RKO (cell line): ENCODE measurements at places on chromosomes 3 and 15.
A peak's percentile ranks its signal among the peaks of the same experiment; 100 is the strongest.

DNA sequence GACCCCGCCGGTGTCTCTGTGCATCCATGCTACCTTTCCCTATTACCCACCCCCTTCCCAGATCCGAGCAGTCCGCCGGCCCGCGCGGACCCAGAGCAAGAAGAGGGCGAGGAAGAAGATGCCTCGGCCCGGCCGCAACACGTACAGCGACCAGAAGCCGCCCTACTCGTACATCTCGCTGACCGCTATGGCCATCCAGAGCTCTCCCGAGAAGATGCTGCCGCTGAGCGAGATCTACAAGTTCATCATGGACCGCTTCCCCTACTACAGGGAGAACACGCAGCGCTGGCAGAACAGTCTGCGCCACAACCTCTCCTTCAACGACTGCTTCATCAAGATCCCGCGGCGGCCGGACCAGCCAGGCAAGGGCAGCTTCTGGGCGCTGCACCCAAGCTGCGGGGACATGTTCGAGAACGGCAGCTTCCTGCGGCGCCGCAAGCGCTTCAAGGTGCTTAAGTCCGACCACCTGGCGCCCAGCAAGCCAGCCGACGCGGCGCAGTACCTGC lies 788 bp downstream of the FOXB1 start:
- no peak for DNase-seq

GRCh38 chr15:95170561-95171380 lies 939.4 kb downstream of the MCTP2 start:
- no peak for DNase-seq

- DNase-seq = peak; percentile 59
These were observed 44.8 kb downstream of the CYP11A1 start for GRCh38 chr15:74322558-74323180.

GRCh38 chr3:172288651-172289050 lies 159.6 kb downstream of the GHSR start:
- no peak for DNase-seq

DNA sequence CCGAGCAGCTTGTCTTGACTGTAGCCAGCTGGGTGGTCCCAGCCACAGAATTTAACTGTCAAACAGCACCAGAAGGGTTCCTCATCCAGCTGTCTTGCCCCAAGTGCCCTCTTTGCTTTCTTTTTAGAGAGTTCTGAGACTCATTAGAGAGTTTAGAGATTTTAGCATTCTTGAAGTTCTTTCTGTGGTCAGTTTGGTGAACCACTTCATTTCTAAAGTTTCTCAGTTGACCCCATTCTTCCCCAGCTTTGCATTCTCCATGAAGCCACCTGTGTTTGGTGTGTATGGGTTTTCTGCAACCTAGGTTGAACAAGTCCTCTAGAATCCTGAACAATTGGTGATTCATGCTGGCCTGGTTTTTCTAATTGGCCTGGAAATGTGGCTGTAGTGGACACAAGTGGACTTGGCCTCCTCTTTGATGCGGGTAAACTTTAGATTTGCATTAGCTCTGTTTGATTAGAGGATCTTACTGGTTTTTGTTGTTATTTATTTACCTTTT lies 33.7 kb downstream of the FLNB start:
- no peak for DNase-seq

- no peak for DNase-seq
These were observed 153.2 kb downstream of the MEIS2 start for GRCh38 chr15:36947035-36947719.

DNA sequence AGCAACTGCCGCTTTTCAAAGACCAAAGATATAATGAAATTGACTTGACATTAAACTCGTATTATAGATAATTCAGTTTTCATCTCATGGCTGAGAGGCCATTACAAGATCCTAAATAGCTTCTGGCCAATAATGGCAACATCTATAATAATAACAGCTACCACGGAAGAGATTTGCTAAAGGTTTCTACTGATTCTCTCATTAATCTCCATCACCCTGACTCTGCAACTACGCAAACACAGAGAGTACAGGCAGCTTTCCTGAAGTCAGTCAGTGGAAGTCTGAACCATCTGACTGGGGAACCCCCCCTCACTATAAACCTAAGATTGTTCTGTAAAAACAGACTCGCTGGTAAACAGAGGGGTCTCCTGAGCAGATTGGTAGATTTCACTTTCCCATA lies 257.1 kb downstream of the MAGI1 start:
- no peak for DNase-seq

GRCh38 chr3:45988804-45989203 lies 6.8 kb downstream of the FYCO1 start:
- DNase-seq = peak; percentile 74

DNA sequence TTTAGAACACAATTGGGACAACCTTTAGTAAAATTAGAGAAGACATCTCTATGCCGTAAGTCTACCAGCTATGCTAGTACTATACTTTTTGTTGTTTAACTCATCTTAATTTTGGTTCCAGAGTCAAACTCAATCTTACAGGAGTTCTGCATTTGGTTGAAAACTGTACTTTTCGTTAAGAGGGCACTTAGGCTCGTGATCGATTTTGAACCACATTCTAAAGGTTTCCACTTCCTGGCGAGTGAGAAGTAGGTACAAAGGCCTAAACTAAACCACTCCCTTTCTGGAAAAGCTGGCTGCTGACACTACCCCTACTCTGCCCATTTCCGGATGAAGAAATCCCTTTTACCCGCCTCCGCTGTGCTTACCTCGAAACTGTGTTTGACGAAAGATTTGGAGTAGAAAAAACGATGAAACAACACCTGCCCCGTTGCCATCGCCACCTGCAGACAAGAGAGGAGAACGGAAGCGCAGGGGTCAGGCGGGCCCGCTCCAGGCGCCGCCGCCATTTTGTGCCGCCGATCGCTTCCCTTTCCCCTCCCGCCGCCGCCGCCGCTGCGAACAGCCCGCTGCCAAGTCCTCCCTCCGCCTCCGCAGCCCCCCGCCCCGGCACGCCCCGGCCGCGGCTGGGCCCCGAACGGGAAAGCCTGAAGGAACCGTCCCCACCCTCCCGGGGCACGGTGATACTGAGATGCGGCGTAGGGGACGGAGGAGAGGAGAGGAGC lies 748 bp downstream of the CCNL1 start:
- DNase-seq = peak; percentile 62

DNA sequence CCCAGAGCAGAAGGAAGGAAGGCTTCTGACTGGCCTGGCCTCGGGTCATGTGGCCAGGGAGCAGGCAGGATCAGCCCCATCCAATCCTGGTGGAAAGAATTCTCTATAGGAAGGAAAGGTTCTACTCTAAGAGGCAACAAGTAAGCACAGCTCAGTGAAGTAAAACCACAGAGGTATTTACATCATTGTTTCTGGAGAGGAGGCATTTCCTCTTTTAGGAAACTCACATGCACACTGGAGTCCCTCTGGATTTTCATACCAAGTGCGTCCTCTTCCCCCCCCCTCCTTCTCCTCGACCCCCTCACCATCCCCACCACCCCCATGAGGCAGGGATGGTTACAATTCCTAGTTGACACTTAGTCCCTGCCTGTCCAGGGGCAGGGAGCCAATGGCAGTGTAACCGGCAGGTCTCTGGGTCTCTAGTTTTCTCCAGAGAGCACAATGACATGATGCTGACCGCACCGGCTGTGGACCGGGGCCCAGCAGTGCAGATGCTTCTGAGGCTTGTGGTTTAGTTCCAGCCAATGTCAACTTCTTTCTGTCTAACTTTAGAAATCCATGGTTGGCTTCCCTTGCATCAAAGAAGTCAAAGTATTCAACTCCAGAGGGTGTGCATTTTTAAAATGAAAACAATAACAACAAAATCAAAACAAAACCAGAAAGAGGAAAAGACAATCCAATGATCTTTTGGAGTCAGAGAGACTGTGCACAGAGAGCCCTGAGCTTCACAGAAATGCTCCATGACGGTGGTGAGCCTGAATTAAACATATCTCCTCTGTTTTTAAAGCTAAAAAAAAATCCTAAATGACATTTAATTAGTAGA lies 230.3 kb upstream of the TLE3 start:
- DNase-seq = no peak

DNA sequence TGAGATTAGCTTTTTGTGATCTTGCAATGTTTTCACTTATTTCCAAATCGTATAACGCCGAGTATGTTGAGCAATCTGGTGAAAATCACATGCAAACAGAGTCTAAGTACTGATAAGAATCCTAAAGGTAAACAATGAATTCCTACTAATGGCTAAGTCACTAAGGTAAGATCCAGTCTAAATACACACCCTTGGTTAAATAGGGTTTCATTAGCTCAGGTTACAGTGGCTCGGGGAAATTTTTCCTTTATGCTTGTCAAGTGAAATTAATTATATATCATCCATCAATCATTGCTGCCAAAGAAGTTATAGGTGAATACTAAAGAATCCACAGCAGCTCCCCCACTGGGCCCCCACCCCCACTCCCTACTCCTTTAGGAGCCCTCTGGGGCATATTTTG lies 139.3 kb downstream of the SOX2 start:
- no peak for DNase-seq

- no peak for DNase-seq
These were observed 43.9 kb downstream of the UBE3A start for GRCh38 chr15:25394898-25395297.

GRCh38 chr15:90141646-90142045 lies 39.4 kb upstream of the IDH2 start:
- no peak for DNase-seq

DNA sequence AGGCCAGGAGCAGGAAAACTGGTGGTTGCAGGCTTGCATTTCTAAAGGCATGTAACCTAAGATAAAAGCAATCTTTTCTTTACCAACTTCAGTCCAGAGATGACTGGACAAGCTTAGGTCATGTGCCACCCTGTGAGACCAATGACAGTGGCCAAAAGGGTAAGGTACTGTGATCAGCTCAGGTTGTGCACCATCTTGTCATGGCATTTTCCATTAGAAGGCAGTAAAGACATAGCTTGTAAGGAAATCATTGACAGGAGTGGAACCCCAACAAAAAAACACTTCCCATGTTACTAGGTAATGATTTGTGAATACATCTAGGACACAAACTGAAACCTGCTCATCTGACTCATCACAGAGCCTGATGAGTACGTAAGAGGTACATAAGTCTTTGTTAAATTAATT lies 35.2 kb downstream of the SSR3 start:
- no peak for DNase-seq

DNA sequence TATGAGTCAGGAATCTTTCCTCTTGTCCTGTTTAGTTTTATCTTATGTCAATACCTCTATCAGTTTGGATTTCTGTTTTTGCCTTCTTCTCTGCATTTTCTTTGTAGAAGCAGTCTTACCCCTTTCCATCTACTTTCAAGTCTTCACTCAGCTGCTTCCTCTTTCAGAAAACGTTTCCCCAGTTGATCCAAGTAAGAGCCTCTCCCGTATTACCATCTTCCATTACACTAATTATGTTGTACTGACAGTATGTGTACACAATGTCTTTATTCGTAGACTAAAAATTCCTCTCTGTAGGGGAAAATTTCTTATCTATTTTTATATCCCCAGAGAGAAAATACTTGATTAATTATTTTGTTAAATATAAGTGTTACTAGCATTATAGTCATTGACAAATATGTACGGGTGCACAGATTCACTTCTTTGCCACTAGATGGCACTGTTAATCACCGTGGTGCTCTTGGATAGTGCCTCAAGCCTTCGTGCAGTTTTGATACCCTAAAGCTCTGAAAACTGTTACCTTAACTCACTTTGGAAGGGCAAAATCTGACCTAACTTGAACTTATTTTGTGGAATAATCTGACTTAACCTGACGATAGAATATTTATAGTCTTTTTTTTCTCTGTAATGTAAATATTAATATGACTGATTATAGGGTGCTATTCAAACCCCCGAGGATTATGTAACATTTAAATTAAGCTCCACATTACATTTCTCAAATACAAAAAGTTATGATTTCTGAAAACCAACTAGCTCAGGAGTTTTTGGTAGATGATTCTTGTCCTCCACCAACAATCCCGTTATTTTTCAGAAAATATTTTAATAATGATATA lies 74.2 kb upstream of the POU1F1 start:
- DNase-seq = peak; percentile 78

GRCh38 chr3:66224220-66224619 lies 3.4 kb downstream of the SLC25A26 start:
- no peak for DNase-seq

- DNase-seq = no peak
These were observed 79.7 kb upstream of the CGNL1 start for GRCh38 chr15:57296473-57297162.

DNA sequence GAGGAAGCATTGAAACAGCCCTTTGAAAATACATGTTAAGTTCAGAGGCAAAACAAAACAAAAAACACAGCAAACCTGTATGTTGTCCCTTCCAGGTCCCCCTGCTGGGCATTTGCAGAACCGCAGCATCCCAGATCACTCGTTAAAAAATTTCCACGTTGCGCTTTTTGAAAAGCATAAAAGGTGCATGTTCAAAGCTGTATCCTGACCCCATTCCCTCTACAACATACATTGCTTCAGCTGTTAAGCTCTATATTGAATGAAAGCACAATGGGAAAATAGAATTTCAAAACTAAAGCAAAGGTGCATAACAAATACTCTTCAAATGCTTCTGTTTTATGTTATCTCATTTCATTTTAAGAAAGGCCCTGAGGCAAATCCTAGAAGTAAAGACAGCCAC lies 328.3 kb downstream of the THSD4 start:
- peak; percentile 50 for DNase-seq

GRCh38 chr15:76930831-76931396 lies 635 bp upstream of the RCN2 start:
- DNase-seq = peak; percentile 34

DNA sequence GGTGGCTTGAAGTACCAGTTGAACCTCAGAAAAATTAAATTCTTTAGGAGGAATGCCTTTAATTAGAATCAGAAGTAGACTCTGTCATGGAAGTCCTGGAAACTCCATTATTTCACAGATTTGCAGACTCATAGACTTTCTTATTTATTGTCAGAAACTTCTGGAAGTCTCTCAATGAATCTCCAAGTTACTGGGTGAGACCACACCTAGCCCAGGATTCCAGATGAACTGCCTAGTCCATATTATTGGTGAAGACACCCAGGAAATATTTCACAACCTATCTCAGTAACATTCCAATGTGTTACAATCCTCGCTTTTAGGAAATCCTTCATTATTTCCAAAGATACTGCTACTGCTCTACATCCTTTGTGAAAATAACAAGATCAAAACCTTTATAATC lies 6.5 kb upstream of the THBS1 start:
- no peak for DNase-seq

GRCh38 chr3:98600412-98601095 lies 7.1 kb upstream of the CPOX start:
- DNase-seq = no peak

DNA sequence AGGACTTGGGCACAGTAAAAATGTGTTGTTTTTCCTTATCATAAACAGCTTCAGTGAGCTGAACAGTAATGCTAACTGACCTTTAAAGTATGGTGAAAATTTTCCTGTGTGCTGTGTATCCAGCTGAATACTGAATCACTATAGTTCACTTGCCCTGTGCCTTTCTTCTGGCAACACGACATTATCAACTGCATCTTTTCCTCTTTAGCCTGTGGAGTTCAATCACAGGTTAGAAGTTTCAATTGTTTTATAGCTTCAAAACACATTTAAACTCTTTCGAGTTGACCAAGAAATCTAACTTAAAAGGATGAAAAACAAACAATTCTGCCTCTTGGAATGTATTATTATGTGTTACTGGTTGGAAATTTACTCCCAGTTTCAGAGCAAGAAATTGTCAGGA lies 1120.7 kb upstream of the ALCAM start:
- DNase-seq = no peak

GRCh38 chr3:186189492-186189891 lies 80.6 kb upstream of the ETV5 start:
- peak; percentile 18 for DNase-seq
